Activated naive CD8-positive, alpha-beta T cell treated with anti-CD3 and anti-CD28 coated beads for 36 hours (primary cell): ENCODE measurements at places on chromosomes 11 and 22.
A peak's percentile ranks its signal among the peaks of the same experiment; 100 is the strongest.

DNA sequence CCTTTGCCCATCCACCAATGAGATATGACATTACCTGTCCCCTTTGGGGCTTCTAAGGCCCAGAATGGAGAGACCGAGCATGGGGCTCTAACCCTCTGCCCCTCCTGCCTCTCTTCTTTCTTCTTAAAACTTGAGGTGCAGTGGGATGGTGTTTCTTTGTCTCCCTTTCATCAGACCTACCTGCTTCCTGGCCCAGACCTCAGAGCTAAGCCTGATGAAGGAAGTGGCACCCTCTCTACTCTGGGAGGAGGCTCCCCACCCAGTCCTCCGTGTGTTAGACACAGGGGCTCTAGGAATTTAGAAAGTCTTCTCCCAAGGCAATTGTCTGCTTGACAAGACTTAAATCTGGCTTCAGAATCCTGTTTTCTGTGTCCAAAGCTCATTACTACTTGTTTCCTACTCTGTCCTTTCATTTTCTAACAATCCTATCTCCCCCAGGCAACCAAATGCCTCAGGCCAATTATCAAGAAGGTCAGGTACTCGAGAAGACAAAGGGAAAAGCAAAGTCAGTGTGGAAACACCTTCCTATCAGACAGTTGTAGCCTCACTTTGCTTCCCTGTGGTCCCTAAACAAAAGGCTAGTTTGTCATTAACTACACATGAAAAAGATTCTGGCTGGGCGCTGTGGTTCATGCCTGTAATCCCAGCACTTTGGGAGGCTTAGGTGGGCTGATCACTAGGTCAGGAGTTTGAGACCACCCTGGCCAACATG, 20.3 kb upstream of the PARVA start:
- H3K27me3 ChIP-seq, result no peaks in the 10 kb centered on the region
- H3K4me1 ChIP-seq, result peaks cover 38% of the 10 kb centered on the region
- peak overlapping the region; percentile 29 for H3K27ac ChIP-seq
- no peaks in the 10 kb centered on the region for H3K36me3 ChIP-seq

DNA sequence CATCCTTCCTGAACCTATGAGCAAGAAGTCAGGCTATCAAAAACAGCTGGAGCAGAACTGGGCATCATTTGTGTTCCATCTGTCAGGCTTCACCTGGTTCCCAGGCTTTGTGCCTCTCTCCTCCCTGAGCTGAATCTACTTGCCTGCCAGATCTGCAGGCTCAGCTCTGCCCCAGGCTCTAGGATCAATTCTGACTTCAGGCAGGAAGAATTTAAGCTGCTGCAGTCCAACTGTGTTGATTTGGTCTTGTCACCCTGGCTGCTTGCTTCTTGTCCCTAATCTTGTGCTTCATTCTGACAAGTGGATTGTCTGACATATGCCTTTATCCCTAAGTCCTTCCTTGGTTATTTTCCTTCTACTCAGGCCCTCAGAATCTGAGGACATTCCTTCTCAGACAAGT, 31.6 kb upstream of the CADM1 start:
- H3K36me3 ChIP-seq, result no peaks in the 10 kb centered on the region
- no peak overlapping the region for H3K27ac ChIP-seq
- no peak overlapping the region for H3K4me3 ChIP-seq

- no peak overlapping the region for H3K27ac ChIP-seq
- H3K4me3 ChIP-seq, result no peak overlapping the region
- peak; percentile 3 for DNase-seq
- H3K27me3 ChIP-seq, result peaks cover 16% of the 10 kb centered on the region
- H3K36me3 ChIP-seq, result no peaks in the 10 kb centered on the region
Measured at GRCh38 chr11:36131721-36132397, 157.4 kb downstream of the COMMD9 start.

DNA sequence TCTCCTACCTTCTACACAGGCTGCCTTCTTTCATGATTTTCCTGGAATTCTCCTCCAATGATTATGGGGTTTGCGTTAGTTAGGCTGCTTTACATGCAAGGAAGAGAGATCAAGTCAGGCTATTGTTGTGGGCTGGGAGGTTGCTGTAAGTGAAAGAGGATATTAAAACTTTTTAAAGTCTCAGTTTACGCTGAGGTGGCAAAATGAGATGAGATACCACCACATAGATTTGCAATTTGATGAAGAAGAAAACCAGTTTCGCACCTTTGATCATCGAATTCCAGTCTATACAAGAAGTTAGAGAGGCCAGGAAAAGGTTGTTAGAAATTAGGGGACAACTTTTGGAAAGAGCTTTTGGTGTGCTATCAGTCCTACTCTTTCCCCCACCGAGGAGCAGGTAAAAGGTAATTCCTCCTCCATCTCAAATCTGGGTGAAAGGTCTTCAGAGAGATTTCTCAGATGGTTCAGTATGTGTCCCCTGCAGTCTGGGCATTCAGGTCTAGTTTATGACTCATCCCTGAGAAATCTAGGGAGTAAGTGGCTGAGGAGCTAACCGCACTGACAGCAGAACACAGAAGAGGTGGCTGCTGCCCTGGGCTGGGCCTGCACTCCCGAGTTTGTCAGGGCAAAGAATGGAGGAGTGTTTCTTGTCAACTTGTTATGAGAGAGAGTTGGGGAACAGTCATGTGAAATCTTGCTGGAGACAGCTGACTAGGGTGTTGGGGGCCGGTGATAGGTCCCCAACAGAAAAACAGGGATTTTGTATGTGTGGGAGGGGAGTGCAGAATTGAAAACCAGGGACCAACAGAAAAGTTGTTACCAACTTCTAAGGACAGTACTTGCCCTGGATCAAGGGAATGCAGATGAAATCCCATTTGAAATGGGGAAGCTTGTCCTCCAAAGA, 34.7 kb downstream of the CCDC83 start:
- DNase-seq, result no peak
- H3K4me1 ChIP-seq, result no peaks in the 10 kb centered on the region
- no peak overlapping the region for H3K27ac ChIP-seq
- H3K36me3 ChIP-seq, result no peaks in the 10 kb centered on the region

- peaks cover 1% of the 10 kb centered on the region for H3K36me3 ChIP-seq
- DNase-seq, result no peak
- H3K4me3 ChIP-seq, result no peak overlapping the region
- no peak overlapping the region for H3K27ac ChIP-seq
- peaks cover 2% of the 10 kb centered on the region for H3K4me1 ChIP-seq
- no peaks in the 10 kb centered on the region for H3K27me3 ChIP-seq
Measured at GRCh38 chr22:39789788-39790187, 103.8 kb downstream of the ENTHD1 start.

GRCh38 chr11:62791501-62792201, at the start of gene TMEM223:
TMEM223 (minus strand) TSS chr11:62792006; CDS start chr11:62791994, 12 bp downstream.
- peak within 1 kb of the TSS; percentile 92 for H3K4me3 ChIP-seq
- H3K27ac ChIP-seq, result peak within 1 kb of the TSS; percentile 93
- no peaks in the 10 kb centered on the region for H3K27me3 ChIP-seq
- H3K4me1 ChIP-seq, result peaks cover 39% of the 10 kb centered on the region
